ENCODE measurements at places on chromosomes 13 and 19. TPM values are rescaled to one million over a fixed set of nuclear protein-coding genes. Genes with fewer than 3 reads are reported as not detected.

DNA sequence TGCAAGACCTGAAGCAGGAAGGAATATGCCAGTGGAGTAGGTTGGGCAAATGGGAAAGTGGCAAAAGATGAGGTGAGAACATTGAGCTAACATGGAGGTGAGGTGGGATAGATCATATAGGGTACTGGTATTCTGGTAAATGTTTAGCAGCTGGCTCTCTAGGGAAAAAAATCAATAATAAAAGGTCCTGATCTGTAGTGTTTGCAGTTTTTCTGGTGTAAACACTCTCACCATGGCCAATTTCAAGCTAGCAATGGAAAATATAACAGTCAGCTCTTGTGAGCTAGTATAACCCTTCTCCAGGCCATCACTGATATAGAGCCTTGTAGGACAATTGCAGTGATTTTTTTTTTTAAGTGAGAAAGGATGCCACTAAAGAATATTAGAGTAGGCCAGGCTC, 31.3 kb downstream of the RFC3 start:
- DNase-seq, result no peak
- no peaks in the 10 kb centered on the region for H3K4me1 ChIP-seq
- no peaks in the 10 kb centered on the region for H3K36me3 ChIP-seq
- H3K4me3 ChIP-seq, result no peak overlapping the region

DNA sequence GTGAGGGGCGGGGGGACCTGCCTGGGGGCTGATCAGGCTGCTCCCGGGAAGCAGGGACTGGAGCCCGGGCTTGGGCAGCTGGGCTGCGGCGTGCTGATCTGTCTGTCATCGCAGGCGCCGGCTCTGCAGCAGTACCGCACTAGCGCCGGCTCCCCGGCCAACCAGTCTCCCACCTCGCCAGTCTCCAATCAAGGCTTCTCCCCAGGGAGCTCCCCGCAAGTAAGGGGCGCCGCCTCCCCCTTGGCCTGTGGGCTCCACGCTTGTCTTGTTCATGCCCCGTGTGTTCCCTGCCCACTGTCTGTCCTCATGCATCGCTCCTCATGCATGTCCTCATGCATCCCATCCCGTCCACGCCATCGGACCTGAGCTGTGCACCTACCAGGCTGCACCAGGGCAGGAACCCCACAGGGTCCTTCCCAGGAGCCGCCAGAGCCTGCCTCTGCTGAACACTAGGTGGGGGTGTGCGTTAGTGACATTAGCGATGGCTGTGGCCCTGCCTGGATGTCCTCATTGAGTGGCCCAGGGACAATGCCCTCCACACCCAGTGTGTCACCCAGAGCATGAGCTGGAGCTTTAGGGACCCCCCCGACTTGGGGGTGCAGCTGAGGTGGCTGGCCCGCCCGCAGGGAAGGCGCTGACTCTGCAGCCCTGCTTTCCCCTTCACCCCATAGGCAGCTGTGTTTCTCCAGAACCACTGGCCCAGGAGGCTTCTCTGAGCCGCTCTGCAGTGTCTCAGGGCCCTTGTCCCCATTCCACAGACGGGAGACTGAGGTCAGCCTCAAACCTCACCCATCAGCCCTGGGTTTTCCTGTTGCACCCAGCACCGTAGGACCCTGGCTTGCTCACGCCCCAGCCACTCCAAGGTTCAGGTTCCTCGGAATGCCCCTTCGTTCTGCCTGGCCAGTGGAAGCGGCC, 19.5 kb downstream of the COMP start:
- no peaks in the 10 kb centered on the region for H3K4me1 ChIP-seq
- no peaks in the 10 kb centered on the region for H3K36me3 ChIP-seq
- no peaks in the 10 kb centered on the region for H3K27me3 ChIP-seq

GRCh38 chr13:114161028-114161556, 18.0 kb upstream of the CFAP97D2 start:
- H3K4me1 ChIP-seq, result peaks cover 25% of the 10 kb centered on the region
- H3K27me3 ChIP-seq, result peaks cover 4% of the 10 kb centered on the region
- no peak overlapping the region for H3K4me3 ChIP-seq
- H3K36me3 ChIP-seq, result no peaks in the 10 kb centered on the region

- no peaks in the 10 kb centered on the region for H3K4me1 ChIP-seq
- no peak for DNase-seq
- H3K4me3 ChIP-seq, result no peak overlapping the region
- no peaks in the 10 kb centered on the region for H3K36me3 ChIP-seq
These were observed 8.9 kb upstream of the SLC15A1 start for GRCh38 chr13:98761126-98761985.

DNA sequence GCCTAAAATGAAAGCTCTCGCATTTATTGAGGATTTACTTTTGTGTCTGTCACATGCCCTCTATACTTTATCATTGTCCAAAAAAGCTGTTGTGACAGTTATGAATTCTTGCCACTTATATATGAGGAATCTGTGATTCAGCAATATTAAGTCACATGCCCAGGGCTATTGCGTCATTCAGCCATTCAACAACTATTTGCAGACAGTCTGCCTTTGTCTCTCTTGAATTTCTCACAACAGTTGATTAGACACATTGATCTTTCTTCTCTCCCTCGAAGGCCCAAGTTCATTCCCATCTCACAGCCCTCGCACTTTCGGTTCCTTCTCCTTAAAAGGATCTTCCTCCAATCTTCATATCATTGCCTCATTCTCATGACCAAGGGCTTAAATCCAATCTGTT, 342.6 kb downstream of the MZT1 start:
- no peak overlapping the region for H3K4me3 ChIP-seq
- no peaks in the 10 kb centered on the region for H3K27me3 ChIP-seq
- no peak overlapping the region for H3K27ac ChIP-seq
- DNase-seq, result no peak

GRCh38 chr19:32012206-32012605, 333.2 kb upstream of the ZNF507 start:
- H3K36me3 ChIP-seq, result no peaks in the 10 kb centered on the region
- no peak overlapping the region for H3K4me3 ChIP-seq
- no peak overlapping the region for H3K27ac ChIP-seq
- DNase-seq, result no peak

DNA sequence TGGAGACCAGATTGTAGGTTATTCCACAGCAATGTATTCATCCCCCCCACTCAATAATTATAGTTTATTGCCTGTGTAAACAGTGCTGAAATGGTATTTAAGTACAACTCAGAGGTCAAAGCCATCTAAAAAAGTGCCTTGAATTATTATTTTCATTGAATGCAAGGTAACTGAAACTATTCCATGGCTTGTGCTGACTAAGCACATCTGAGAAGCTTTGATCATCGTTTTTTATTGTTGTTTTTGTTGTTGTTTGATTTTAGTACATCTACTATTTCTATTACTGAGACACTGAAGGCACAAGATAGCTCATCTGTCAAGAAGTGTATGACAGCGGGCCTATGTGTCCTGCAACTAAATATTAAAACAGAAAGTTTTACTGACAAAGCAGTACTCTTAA, 308.0 kb downstream of the OXGR1 start:
- H3K4me1 ChIP-seq, result no peaks in the 10 kb centered on the region
- H3K36me3 ChIP-seq, result no peaks in the 10 kb centered on the region
- no peak overlapping the region for H3K27ac ChIP-seq
- H3K27me3 ChIP-seq, result no peaks in the 10 kb centered on the region
- no peak overlapping the region for H3K4me3 ChIP-seq

LRP3 gene
- total RNA-seq, result 19.4 TPM

CCDC169 gene
- 2.5 TPM for total RNA-seq

PLIN4 gene
- total RNA-seq, result not detected

ZNF845 gene
- 4.6 TPM for total RNA-seq

CFAP97D2 gene
- total RNA-seq, result not detected

DNA sequence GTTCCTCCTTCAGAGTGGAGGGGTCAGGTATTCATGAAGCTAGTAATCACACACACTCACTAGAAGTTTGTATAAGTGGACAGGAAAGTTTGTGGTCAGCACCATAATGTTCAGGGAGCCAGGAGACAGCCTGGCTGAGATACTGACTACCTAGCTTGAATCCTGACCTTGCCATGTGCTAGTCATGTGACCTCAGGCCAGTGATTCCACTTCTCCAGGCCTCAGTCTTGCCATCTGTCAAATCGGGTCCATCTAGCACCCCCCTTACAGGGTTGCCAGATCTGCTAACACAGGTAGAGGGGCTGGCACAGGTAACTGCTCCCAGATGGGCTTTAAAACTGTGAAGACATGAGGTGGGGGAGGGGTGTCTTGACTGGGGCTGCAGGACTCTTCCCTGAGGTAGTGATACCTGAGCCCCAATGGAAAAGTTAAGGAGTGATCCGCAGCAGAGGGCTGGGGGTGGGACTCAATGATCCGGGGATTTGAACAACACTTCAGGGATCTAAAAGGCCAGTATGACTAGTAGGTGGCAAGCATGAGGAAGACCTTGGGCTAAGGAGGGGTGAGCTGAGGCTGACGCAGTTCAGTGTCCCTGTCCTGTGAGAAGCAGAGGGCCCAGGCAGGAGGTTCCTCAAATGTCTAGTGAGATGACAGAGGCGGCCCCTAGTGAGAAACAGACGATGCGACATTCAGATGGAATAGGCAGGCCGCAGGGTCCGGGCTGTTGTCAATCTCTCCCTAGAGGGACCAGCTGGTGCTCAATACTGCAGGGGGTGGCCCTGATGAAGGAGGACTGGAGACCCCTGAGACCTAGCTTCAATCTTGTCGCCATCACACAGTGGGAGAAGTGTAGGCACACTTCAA, 8.5 kb downstream of the ACTMAP start:
- peaks cover 9% of the 10 kb centered on the region for H3K4me1 ChIP-seq
- no peaks in the 10 kb centered on the region for H3K27me3 ChIP-seq
- no peak for DNase-seq
- peaks cover 15% of the 10 kb centered on the region for H3K36me3 ChIP-seq

- no peaks in the 10 kb centered on the region for H3K27me3 ChIP-seq
- H3K27ac ChIP-seq, result no peak overlapping the region
- H3K4me1 ChIP-seq, result no peaks in the 10 kb centered on the region
- no peak for DNase-seq
- H3K4me3 ChIP-seq, result no peak overlapping the region
These were observed 8.3 kb downstream of the IGLON5 start for GRCh38 chr19:51319649-51320279.

GRCh38 chr13:94246495-94246894, 233.0 kb downstream of the DCT start:
- H3K4me3 ChIP-seq, result no peak overlapping the region
- no peaks in the 10 kb centered on the region for H3K27me3 ChIP-seq

ZNF20 gene
- 0.88 TPM for total RNA-seq

GRCh38 chr19:7879836-7880235, 5.6 kb upstream of the PRR36 start:
- no peak overlapping the region for H3K4me3 ChIP-seq
- H3K4me1 ChIP-seq, result no peaks in the 10 kb centered on the region
- H3K27ac ChIP-seq, result no peak overlapping the region

GRCh38 chr13:43200307-43200706, 176.9 kb downstream of the DNAJC15 start:
- no peak overlapping the region for H3K4me3 ChIP-seq
- no peaks in the 10 kb centered on the region for H3K4me1 ChIP-seq
- H3K27ac ChIP-seq, result no peak overlapping the region
- no peaks in the 10 kb centered on the region for H3K36me3 ChIP-seq
- no peak for DNase-seq

GRCh38 chr19:32241932-32242710, 103.3 kb upstream of the ZNF507 start:
- no peaks in the 10 kb centered on the region for H3K4me1 ChIP-seq
- no peaks in the 10 kb centered on the region for H3K36me3 ChIP-seq
- H3K27me3 ChIP-seq, result no peaks in the 10 kb centered on the region
- no peak for DNase-seq
- H3K4me3 ChIP-seq, result no peak overlapping the region

DNA sequence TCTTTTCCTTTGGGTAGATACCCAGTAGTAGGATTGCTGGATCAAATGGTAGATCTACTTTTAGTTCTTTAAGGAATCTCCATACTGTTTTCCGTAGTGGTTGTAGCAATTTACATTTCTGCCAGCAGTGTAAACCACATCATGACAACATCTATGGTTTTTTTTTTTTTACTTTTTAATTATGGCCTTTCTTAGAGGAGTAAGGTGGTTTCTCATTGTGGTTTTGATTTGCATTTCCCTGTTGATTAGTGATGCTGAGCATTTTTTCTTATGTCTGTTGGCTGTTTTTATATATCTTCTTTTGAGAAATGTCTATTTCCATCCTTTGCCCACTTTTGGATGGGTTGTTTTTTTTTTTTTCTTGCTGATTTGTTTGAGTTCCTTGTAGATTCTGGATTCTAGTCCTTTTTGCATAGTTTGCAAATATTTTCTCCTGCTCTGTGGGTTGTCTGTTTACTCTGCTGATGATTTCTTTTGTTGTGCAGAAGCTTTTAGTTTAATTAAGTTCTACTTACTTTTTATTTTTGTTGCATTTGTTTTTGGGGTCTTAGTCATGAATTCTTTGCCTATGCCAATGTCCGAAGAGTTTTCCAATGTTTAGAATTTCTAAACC, 38.8 kb downstream of the TDRD3 start:
- H3K36me3 ChIP-seq, result no peaks in the 10 kb centered on the region
- H3K27me3 ChIP-seq, result no peaks in the 10 kb centered on the region
- H3K27ac ChIP-seq, result no peak overlapping the region
- H3K4me1 ChIP-seq, result peaks cover 6% of the 10 kb centered on the region

GRCh38 chr19:28847468-28847867, 365.5 kb downstream of the UQCRFS1 start:
- no peak overlapping the region for H3K27ac ChIP-seq
- H3K4me3 ChIP-seq, result no peak overlapping the region
- no peaks in the 10 kb centered on the region for H3K36me3 ChIP-seq

DNA sequence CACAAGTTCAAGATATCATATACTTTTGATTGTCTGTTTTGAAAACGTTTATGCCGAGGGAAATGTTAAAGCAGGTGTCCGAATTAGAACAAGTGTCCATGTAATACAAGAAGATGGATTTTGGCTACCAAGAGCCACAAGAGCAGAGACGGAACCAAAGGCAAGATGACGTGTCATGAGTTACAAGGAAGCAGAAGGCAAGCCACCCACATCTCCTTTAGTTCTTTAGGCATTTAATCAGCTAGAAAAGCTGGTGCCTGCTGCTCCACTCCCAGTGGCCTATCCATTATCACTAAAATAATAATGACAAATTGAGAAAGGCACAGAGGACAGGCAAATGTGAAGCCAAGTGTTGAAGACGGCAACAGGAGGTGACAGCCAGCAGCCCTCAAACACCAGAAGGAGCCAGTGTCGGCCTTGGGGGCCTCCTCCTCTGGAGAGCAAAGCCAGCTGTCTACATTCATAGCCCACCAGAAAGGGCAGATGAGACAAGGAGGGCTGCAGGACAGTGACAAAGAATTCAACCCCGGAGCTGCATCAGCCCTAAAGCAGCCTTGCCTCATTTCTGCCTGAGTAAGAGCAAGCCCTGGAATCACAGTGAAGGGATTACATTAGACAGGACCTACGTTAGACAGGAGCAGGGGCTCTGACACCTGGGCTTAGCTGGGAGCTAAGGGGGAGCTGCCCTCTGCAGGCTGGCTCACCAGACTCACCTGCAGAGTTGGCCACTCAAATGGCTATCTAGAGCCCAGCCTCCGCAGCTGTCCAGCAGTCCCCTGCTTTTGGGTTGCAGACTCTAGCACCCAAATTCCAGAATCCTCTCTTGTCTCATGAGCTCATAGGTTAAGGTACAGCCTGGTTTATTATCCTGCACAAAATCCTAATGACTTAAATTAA, 569.9 kb downstream of the UQCRFS1 start:
- H3K36me3 ChIP-seq, result no peaks in the 10 kb centered on the region
- no peaks in the 10 kb centered on the region for H3K4me1 ChIP-seq
